ENCODE measurements at places on chromosomes 3 and 15.

- no peak for DNase-seq
Observed at GRCh38 chr3:110479731-110480130, 591.9 kb upstream of the NECTIN3 start.

DNA sequence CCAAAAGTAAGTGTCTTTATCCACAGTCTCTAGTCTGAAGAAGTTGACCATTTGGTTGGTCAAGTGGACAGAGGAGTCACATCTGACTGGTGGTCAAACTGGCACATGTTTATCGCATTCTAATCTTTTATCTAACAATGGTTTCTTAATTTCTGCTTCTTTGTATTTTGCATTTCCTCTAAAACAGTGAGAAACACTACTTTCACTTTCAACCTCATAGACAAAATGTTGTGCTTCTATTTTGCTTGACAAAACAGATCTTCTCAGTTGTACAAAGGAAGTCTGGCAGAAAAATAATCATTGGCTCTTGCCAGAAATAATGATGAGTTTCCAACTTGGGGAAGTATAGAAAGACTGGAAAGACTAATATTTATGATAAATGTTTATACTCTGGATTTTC is 103.9 kb downstream of the MME start:
- DNase-seq, result no peak

GRCh38 chr3:130843441-130843840 is 50.4 kb upstream of the ATP2C1 start:
- no peak for DNase-seq

DNA sequence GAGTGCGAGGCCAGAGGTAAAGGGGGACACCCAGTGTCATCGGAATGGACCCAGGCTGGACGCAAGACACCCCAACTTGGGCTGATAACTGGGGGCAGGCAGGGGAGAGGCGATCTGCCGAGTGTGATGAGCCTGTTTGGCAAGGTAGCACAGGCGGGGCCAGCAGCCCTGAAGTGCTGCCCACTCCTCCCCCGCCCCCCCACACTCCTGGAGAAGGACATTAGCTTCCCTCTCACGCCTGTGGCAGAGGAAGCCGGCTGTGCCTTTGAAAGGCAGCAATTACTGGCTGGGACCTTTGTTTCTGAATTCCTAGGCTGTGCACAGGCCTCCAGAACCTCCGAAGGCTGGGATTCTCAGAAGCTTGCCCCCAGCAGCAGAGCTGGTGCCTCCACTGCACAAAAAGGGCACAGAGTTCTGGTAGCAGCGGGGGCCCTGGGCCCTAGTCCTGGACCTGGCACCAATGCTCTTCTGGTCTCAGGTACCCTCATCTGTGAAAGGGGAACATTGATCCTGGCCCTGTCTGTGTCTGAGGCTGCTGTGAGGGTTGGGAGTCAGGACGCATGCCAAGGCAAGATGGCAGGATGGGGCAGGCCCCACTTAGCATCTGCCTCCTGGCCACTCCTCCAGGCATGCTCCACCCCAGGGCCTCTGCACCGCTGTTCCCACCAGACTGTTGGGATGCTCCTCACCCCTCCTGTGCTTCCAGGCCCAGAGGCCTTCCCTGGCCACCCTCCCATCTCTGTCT is 28.6 kb downstream of the IQSEC1 start:
- DNase-seq, result no peak

- DNase-seq, result no peak
Observed at GRCh38 chr15:65258375-65259262, 28.1 kb downstream of the PARP16 start.

- no peak for DNase-seq
Observed at GRCh38 chr15:69450968-69451695, 1.5 kb upstream of the RPLP1 start.

DNA sequence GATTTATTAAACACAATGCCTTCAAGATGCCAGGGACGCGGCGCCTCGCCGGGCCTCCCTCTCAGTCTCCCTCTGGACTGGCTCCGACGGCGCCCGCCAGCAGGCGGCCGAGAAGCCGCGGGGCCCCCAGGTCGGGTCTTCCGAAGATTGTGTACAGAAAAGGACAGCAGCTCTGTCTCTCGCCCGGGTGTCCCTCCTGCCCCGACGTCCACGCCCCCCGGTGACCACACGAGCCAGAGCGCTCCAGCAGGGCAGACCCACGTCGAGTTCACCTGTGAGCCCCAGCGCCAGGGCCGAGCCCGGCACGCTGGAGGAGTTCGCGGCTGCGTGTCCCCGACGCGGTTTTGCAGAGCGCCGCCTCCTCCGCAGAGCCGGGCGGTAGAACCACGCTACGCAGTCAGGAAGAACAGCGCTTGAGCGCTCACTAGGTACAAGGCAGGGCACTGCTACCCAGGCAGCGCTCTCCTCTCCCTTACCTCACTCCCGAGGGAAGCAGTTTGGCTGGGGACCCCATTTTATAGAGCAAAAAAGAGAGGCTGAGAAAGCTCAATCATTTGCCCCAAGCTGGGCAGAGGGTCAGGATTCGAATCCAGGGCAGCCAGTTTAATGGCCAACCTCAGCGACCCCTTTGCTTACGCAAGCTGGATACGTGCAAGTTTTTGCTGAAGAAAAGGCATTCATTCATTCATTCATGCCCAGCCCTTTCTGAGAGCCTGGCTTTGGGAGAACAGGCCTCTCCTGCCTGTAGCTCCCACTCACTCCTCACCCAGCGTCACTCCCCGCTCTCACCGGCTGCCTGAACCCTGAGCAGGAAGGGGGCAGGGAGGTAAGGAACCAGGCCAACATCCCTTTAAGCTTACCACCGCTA is 3.0 kb upstream of the TLE3 start:
- no peak for DNase-seq

- no peak for DNase-seq
Observed at GRCh38 chr3:178203650-178204049, 332.6 kb upstream of the KCNMB2 start.

DNA sequence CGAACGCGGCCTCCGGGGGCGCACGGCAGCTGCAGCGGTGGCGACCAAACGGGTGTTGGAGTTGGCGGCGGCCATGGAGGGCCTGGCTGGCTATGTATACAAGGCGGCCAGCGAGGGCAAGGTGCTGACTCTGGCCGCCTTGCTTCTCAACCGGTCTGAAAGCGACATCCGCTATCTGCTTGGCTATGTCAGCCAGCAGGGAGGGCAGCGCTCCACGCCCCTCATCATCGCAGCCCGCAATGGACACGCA is 725 bp downstream of the FEM1B start:
- no peak for DNase-seq

GRCh38 chr3:30042274-30042859 is 564.0 kb upstream of the TGFBR2 start:
- DNase-seq, result peak; percentile 80

DNA sequence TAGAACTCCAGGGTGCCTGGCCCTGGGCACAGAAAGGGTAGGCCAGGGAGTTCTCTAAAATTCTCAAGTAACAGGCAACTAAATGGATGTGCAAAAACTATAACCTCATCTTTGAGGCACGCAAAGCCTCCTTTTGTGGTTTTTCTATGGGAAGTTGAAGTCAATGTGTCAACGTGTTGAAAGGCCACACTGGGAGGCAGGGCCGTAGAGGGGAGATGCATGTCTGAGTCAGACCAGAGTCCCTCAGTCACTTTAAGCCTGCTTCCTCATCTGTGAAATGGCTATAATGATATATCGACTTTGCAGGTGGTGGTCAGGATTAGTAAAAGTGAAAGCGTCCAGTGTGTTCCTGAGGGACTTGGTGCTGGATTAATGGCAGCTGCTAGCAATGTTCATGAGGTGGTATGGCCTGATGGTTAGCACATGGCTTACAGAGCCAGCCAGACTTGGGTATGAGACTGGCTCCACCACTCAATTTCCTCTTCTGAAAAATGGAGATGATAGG is 17.0 kb downstream of the TGM5 start:
- DNase-seq, result no peak

- peak; percentile 61 for DNase-seq
Observed at GRCh38 chr3:121152573-121152972, 244.6 kb downstream of the STXBP5L start.

GRCh38 chr3:53224536-53224935 is 31.3 kb downstream of the TKT start:
- DNase-seq, result no peak

DNA sequence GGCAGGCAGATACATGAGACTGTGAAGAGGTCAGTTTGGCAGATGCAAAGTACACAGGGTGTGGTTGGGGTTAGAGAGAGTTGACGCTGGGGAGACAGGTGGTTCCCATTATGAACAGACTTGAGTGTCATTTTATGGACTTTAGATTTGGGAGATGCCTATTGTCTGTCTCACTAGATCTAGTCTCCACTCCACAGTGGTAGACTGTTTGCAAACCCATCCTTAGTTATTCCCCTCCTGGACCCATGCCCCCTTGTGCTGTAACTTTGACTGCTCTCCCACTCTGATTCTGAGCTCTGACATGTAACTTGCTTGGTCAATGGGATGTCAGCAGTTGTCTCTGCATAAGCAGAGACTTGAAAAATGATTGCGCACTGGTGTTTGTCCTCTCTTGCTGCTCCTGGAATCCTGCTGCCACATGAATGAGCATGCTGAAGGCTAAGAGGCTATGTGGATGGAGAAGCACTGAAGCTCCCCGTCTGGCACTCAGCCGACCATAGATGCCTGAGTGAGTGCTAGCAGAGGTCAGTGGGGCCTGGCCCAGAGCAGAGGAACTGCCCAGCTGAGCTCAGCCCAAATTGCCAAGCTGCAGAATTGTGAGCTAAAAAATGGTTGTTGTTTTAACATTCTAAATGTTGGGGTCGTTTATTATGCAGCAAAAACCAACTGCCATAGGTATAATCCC is 88.2 kb downstream of the FAM43A start:
- no peak for DNase-seq

GRCh38 chr3:31622636-31623288 is 90.0 kb downstream of the STT3B start:
- no peak for DNase-seq

DNA sequence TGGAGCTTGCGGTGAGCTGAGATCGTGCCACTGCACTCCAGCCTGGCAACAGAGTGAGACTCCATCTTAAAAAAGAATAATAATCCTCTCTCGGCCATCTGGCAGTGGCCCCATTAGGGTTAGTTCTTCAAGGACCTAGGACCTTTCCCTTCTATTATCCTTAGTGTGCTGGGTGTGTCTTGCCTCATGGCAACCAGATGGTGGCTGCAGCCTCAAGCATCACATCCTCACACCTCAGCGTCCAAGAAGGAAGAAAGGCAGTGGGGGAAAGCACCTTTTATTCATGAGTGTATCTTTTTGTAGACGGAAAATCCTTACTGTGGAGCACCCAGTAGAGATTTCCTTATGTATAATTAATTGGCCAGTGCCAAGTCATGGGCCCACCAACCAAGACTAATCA is 42.7 kb upstream of the TFRC start:
- DNase-seq, result no peak

DNA sequence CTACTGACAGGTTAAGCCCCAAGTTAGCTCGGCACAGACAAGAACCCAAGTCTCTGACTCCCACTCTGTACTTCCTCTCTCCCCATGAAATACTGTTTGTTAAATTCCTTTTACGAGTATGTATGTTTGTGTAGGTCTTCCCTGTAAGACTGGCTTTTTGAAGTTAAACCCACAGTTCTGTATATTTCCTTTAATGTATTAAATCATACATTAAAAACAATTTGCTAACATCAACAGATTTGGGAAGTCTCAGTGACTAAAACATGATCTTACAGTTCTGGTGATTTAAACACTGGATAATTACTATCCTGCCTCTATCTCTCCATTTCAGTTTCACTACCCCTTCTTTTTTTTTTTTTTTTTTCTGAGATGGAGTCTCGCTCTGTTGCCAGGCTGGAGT is 4.4 kb downstream of the CMTM6 start:
- DNase-seq, result no peak

DNA sequence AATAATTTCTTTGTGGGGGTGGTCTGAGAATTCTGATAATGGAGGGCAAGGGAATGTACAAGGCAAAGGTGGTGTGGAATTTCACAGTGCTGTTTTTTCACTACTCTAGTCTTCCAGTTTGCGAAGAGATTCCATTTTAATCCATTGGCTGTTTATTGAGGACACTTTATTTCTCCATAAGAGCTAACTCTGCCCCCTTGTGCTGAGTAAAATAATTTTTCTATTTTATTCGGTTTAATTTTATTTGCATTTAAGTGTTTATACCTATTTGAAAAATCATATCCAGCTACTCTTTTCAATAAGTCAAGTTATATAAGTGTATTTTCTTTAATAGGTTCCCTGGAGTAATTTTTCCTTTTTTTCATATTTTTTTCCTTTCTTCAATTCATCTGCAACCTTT is 840.1 kb downstream of the TUSC7 start:
- peak; percentile 4 for DNase-seq

DNA sequence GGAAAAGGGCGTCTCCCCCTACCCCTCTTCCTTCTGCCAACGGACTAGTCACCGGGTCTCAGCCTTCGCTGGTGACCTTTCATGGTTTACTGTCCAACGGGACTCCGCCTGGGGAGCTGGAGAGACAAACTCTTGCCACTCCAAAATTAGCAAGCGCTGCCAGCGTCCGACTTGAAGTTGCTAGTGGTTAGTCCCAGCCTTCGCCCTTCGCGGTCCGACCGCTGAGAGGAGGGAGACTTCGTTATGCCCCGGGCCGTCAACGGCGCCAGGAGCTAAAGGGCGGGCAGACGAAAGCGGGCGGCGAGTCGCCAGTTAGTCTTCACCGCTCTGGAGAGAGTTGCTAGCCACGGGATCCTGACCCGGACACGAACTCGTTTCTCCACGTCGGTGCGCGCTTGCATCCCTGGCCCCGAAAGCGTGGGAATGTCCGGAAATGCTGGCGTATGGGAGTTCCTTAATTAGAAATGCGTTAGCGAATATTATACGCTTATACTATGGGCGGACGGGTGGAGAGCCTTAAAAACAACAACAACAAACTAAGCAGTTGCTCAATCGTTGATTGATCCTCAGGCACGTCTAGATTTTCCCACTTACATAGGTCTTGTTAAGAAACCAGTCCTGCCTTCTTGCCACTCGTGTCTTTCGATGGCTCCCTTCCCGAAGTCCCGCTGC is 716 bp downstream of the SMC4 start:
- DNase-seq, result peak; percentile 32

GRCh38 chr3:171383206-171384018 is 76.8 kb downstream of the TNIK start:
- peak; percentile 46 for DNase-seq

GRCh38 chr3:126338790-126339288 is 18.4 kb downstream of the KLF15 start:
- DNase-seq, result no peak

- DNase-seq, result no peak
Observed at GRCh38 chr3:141442914-141443313, 43.9 kb upstream of the RASA2 start.

DNA sequence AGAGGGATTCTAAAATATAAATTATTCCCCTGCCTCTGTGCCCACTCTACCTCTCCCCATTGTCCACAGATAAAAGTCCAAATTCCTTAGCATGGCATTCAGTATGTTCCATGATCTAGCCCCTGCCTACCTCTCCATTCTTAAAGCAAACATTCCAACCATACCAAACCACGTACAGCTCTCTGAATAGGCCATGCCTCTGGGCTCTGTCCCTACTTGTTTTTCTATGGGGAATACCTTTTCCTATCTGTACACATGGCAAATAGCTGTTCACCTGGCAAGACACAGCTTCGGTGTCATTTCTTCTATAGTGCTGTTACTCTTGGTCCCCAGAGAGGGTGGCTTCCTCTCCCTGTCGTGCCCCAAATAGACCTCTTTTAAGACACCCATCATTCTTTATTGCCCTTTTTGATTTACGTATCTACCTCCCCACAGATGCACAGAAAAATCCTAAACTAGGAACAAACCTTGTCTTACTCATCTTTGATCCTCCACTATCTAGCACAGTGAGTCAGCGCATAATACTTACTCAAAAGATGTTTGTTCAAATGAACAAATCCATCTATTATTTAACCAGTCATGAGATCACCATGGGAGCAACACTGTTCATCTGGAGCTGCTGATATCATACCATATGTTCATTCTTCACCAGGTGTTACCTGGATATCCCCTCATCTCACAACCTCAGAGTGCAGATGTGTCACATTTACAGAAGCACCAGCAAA is 329.8 kb downstream of the THSD4 start:
- peak; percentile 39 for DNase-seq
